T-helper 2 cell treated with Interferon-gamma antibody and Interleukin-4, amounts not matched to agents 5 μg/mL and 100 μg/mL, for 36 hours (primary cell): ENCODE measurements at places on chromosomes 5 and 9.
A peak's percentile ranks its signal among the peaks of the same experiment; 100 is the strongest.

DNA sequence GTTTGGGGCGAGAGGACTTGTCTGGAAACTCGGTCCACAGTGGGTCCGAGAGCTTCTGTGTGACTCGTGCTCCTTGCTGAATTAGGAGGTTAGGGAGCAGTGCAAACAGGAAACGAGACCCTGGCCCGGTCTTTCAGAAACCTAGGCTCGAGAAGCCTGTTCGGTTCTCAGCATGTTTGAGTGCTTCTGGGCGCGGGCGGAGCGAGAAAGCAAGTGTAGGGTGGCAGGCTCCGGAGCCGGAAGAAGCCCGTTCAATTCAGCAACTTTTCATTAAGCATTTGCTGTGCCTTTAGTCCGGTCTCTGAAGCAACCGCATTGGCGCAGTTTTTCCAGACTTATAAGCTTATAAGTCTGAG, 547 bp downstream of the CLTA start:
- peak; percentile 25 for DNase-seq

DNA sequence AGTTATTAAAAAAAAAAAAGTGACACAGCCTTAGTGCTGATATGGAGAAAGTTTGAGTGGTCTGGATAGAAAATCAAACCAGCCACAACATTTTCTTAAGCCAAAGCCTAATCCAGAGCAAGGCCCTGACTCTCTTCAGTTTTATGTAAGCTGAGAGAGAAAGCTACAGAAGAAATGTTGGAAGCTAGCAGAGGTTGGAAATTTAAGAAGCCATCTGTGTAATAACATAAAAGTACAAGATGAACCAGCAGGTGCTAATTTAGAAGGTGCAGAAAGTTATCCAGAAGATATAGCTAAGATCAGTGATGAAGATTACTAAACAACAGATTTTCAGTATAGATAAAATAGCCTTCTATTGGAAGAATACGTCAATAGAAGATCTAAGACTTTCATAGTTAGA, 102.9 kb downstream of the GHR start:
- DNase-seq, result no peak

DNA sequence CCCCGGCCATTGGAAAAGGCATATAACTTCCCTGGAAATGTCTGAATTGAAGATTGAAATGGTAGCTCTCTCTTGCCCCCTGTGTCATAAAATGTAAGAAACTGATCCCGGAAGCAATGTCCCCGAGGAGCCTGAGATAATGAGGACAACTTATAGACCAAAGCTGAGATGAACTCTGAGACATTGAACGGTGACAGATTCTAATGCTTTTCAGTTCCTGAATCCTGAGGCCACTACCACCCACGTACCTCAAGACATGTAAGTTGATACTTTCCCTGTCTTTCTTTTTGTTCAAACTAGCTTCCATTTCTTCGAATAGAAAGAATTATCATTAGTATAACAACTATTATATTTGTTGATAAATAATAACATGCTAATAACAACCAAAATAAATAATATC, 51.0 kb downstream of the KIF4B start:
- no peak for DNase-seq

DNA sequence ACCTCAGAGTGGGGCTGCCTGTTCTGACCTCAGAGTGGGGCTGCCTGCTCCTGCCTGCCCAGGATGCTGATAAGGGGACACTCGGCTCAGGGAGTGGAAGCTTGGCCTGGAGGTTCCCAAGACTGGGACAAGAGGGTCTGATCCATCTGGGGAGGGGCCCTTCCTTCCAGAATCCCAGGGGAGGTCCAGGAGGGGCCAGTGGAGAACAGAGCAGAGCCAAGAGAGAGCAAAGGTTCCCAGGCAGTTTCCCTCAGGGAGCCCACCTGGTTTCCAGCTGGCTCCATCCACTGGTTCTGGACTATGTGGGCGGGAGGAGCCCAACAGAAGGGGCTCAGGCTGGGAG, 49.1 kb upstream of the RNU6ATAC start:
- no peak for DNase-seq

DNA sequence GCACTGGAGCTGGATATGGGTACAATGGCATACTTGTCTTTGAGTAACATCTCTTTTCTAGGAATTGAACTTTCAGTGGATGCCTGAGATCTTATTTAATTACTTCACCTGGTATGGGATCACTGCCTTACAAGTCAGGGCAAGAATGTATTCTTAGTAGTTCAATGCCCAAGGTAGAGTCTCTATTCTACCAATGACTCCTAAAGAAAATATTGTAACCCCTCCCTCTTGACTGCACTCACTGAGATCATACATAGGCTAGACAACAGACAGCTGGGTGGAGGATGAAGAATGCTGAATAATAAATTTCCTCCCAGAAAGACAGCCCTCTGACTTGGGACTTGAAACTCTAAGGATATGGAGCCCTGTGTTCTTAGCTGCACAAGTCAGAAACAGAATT, 1216.3 kb upstream of the ACO1 start:
- DNase-seq, result no peak

- no peak for DNase-seq
Observed at GRCh38 chr9:36292641-36293040, 34.4 kb upstream of the GNE start.

- no peak for DNase-seq
Observed at GRCh38 chr5:77167695-77168121, 42.8 kb upstream of the PDE8B start.

- no peak for DNase-seq
Observed at GRCh38 chr9:128120741-128121465, 6.6 kb downstream of the PTGES2 start.

GRCh38 chr9:20725675-20726074, 41.6 kb downstream of the FOCAD start:
- DNase-seq, result no peak

GRCh38 chr9:97578846-97579245, 54.3 kb downstream of the TSTD2 start:
- no peak for DNase-seq
